ENCODE measurements at places on chromosomes 11 and 22. TPM values are rescaled to one million over a fixed set of nuclear protein-coding genes. Genes with fewer than 3 reads are reported as not detected.

Gene SLCO2B1
- polyA plus RNA-seq = 0.58 TPM

Gene MS4A1
- polyA plus RNA-seq = 329 TPM

Gene GGTLC3
- not detected for polyA plus RNA-seq

DNA sequence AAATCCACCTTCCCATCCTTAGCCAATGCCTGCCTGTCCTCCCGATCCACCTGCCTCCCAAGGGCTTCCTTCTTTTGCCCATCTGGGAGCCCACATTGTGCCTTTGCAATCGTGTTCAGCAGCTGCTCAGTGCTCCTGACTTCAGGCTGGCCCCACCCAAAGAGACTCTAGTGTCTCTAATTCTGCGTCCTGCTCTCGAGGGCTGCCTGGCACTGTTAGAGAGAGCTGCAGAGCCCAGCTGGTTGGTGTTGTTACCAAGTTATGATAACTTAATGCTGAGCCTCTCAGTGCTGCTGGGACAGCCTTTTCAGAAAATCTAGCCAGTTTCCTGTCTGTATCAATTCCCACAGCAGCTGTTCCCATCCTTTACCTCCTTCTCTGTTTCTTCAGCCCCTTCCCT lies 69.1 kb downstream of the MICAL2 start:
- H3K36me3 ChIP-seq = no peaks in the 10 kb centered on the region
- no peak for DNase-seq
- H3K27me3 ChIP-seq = no peaks in the 10 kb centered on the region
- no peak overlapping the region for H3K4me3 ChIP-seq

DNA sequence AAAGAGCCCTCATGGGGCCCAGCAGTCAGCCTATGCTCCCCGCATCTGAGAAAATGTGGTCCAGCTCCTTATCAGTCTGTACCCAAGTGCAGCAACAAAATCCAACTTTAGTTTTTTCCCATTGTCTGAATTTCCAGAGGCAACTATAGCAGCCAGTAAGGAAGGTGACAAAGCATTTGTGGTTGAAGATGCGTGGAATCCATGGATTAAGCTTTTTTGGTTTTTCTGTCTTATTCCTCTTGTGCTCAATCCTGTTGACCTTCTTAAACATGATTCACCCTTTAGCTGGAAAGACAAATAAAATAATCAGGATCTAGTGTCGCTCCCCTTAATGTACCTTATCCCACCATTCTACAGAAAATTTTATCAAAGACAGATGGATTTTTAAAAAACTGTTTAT lies 14.3 kb downstream of the GDPD4 start:
- no peaks in the 10 kb centered on the region for H3K36me3 ChIP-seq
- no peak overlapping the region for H3K27ac ChIP-seq
- DNase-seq = no peak
- H3K4me1 ChIP-seq = no peaks in the 10 kb centered on the region

GRCh38 chr11:66579017-66579606 lies 10.7 kb upstream of the CTSF start:
- no peak overlapping the region for H3K27ac ChIP-seq
- no peak for DNase-seq
- no peak overlapping the region for H3K4me3 ChIP-seq
- no peaks in the 10 kb centered on the region for H3K27me3 ChIP-seq
- no peaks in the 10 kb centered on the region for H3K4me1 ChIP-seq

DNA sequence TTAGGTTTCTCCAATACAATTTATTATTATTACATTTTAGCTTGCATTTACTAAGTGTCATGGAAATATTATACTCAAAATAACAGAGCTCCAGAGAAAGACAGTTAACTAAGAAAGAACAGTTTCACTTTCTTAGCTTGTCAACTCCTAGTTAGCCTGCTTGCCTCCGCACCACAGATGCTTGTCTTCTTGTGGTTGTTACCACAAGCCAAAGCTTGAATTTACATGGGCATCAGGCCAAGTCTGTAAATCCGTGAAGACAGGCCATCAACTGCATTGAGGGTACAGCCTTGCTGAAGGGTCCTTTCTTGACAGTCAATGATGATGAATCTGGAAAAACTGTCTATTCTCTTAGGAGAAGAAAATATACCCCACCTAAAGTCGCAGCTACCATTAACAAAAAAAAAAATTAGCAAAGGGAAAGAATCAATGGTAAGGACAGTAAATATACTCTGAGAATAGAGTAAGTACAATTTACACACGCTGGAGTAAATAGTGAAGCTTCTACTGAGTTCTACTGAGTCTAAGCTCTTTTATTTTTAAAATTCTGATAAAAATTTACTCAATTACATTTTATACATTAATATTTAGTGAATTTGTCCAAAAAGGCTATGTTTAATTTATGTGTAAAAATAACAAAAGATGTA lies 15.6 kb upstream of the DENND5A start:
- H3K27ac ChIP-seq = peak overlapping the region; percentile 44
- H3K4me3 ChIP-seq = no peak overlapping the region
- no peaks in the 10 kb centered on the region for H3K36me3 ChIP-seq
- H3K4me1 ChIP-seq = peaks cover 11% of the 10 kb centered on the region

DNA sequence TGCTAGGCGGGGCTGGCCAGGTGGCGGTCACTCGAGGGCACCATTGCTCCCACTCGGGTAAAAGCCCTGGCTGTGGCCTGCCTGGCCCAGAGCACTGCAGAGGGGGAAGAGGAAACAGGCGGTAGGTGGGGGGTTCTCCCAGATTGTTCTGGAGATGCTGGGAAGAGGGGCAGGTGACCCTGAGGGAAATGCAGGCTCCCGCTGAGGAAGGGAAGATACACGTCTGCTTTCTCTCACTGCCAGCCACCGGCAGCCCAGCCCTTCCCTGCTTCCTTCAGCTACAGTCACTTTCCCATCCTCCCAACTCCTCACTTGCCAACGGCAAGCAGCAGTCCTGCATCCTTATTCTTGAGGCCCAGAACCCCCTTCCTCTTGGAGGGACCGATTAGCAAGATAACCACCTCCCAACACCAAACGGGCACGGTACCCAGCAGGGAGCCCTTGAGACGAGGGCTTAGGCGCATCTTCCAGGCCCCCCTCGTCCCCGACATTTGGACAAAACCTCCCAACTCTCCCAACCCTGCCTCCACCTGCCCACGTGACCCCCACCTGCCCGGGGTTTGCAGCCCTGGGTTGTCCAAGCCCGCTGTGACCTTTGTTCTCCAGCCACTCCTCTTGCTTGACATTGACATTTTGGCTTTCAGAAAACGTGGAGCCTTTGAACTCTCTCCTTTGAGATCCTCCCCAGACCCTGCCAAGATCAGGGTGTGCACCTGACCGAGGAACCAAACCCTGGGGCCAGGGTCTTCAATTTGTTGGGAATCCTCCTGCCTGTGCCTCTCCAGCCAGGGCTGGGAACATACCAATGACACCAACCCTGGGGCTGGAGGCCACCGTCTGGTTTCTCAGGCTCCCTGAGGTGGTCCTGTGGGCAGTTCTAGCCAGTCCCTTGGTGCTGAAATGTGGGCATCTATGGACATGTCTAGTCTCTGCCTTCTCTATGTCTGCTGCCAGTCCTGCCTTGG lies 48.8 kb upstream of the TTLL12 start:
- H3K36me3 ChIP-seq = no peaks in the 10 kb centered on the region
- no peak for DNase-seq
- H3K4me3 ChIP-seq = no peak overlapping the region

GRCh38 chr11:61349189-61349751 lies 12.4 kb downstream of the CYB561A3 start:
- H3K27ac ChIP-seq = no peak overlapping the region
- no peak overlapping the region for H3K4me3 ChIP-seq
- H3K36me3 ChIP-seq = peaks cover 20% of the 10 kb centered on the region
- no peak for DNase-seq

GRCh38 chr11:30128269-30128932 lies 102.4 kb upstream of the FSHB start:
- no peaks in the 10 kb centered on the region for H3K27me3 ChIP-seq
- H3K4me3 ChIP-seq = no peak overlapping the region
- H3K27ac ChIP-seq = no peak overlapping the region
- no peaks in the 10 kb centered on the region for H3K4me1 ChIP-seq
- no peak for DNase-seq

- DNase-seq = no peak
- no peak overlapping the region for H3K27ac ChIP-seq
- no peaks in the 10 kb centered on the region for H3K27me3 ChIP-seq
- H3K4me3 ChIP-seq = no peak overlapping the region
Measured at GRCh38 chr22:23122216-23122957, 19.4 kb downstream of the RSPH14 start.

DNA sequence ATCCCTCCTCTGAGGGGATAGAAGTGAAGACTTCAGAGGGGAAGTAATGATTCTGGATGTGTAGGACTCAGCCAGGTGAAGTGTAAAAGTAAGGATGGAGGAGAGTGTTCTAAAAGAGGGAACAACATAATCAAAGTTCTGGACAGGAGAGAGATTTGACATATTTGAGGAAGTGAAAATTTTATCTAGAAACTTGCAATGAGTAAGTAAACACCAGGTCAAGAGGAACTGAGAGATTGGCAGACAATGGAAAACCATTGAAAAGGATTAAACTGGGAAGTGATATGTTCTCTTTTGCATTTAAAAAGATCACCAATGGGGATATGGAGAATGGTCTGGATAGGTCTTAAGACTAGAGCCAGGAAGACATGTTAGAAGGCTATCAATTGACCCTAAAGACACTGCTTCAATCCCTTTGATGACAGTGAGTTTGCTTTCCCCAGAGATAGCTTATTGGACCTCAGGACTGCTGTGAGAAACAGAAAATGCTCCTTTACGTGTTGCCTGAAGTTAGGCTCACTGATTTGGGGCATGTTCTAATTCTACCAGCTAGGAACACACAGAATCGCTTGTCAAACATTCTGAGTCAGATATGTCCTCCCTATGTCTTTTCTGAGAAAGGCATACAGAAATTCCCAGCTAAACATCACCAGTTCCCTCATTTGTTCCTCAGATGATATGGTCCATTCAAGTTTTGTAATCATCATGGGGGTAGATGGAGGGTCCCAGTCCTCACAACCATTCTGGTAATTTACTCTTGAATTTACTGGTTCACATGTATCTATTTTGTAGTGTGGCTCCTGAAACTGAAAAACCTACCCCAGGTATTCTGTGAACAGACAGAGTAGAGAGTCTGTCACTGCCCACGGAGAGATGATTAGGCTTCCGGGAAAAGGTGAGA lies 144.9 kb downstream of the MAML2 start:
- H3K4me1 ChIP-seq = peaks cover 41% of the 10 kb centered on the region
- 0 out of 2 replicates have a peak overlapping the region, but pooled peaks have one; percentile 3 for H3K4me3 ChIP-seq
- no peak for DNase-seq

DNA sequence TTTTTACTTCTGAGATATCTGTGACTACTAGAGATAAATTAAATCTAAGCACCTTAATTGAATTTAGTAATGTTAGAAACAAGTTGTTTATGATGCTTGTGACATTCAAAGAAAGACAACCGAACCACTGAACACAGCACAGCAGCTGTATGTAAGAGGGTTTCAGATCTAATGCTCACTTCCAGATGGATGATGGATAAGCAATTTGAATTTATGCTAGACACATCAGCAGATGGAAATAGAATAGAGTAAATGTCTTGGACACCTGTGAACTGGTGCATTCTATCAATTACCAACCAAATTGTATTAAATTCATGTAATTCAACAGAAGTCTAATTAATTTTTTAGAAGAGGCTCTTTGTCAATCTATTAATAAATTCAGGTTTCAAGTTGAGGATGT lies 306.3 kb downstream of the CNTN5 start:
- no peaks in the 10 kb centered on the region for H3K36me3 ChIP-seq
- no peaks in the 10 kb centered on the region for H3K4me1 ChIP-seq
- no peak for DNase-seq

GRCh38 chr11:64809781-64810241 lies 540 bp downstream of the MEN1 start:
- peaks cover 18% of the 10 kb centered on the region for H3K4me1 ChIP-seq
- H3K27me3 ChIP-seq = no peaks in the 10 kb centered on the region
- H3K36me3 ChIP-seq = no peaks in the 10 kb centered on the region

DNA sequence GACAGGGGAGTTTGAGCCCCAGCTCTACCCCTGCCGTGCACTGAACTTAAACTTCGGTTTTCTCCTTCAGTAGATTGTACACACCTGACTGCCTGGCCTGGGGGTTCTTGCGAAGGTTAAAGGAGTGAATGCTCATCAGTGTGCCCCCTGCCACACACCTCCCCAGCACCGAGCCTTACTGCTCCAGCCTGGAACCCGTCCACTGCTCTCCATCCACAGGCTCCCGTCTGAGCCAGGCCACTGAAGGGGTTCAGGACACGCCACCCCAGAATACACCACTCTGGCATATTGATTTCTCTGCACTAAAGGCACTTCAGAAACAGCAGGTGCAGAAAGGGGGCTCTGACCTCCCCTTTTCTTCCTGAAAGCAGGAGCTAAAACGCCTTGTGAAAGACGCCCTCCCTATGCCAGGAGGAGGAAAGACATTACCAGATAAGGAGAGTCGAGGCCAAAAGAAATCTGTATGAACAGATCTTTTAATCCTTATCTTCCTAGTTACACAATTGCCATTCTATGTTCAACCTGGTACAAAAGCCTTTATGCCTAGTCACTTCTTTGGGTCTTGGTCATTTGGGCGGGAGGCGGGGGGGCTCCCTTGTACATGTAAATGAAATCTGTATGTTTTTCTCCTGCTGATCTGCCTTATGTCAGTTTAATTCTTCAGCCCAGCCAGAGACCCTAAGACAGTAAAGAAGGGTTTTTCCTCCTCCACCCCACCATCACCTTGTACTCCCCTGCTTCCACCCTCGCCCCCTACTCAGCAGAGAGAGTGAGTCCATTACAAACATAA lies 1.9 kb upstream of the SSTR3 start:
- no peak for DNase-seq
- no peak overlapping the region for H3K4me3 ChIP-seq
- no peaks in the 10 kb centered on the region for H3K27me3 ChIP-seq
- no peaks in the 10 kb centered on the region for H3K36me3 ChIP-seq
- H3K4me1 ChIP-seq = peaks cover 35% of the 10 kb centered on the region
- no peak overlapping the region for H3K27ac ChIP-seq

All from GM12878 (cell line).